ENCODE measurements at places on chromosomes 5 and 9.

DNA sequence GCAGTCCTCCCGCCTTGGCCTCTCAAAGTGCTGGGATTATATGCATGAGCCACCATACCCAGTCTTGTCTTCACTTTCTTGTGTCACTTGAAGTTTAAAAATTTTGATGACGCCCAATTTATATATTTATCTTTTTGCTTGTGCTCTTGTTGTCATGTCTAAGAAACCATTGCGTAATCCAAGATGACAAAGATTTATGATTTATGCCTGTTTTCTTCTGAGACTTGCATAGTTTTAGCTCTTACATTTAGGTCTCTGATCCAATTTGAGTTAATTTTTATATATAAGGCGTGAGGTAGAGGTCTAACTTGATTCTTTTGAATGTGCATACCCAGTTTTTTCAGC is 18.6 kb downstream of the ANKHD1 start:
- DNase-seq = no peak

DNA sequence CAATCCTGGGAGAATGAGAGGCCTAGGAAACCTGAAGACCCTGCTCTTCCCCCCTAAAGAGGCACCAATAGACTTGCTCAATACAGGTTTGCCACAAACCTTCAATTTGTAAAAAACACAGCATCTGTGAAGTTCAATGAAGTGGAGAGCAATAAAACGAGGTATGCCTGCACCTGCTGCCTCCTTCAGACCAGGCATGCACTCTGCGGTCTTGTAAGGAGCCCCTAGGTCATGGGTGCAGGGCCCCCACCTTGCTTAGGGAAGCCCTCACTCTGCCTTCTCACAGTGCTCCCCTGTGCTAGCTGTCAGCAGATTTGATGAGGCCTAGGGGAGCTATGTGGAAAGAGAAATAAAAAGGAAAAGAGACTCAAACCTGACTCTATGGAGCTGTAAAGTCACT is 72.1 kb upstream of the GALNT10 start:
- DNase-seq = no peak

DNA sequence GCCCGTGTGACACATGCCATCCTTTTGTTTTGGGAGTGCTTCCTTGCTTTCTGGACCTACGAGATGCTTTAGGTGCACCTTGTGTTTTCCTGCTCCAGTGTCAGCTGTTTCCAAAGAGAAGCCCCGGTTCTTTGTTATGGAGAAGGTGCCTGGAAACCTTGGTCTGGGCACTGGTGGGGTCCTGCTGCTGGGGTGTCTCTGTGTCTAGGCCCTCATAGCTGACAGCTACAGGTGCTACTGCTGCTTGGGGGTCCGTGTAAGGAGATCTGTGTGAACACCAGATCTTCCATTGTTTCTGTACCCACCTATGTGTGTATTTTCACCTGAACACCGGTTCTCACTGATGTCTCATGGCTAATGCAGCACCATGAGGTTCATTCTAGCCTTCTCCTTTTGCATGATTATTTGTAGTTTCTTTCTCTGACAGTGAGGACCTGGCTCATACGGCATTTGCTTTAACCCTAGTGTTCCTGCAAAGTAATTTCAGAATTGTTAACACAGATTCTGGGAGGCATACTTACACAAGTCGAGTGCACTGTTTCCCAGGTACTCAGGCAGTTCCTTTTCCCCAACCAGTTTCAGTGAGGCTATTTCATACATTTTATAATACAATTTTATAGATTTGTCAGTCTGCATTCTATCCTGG is 13.2 kb upstream of the FAM120AOS start:
- DNase-seq = no peak

GRCh38 chr9:120043448-120043847 is 536.5 kb downstream of the CDK5RAP2 start:
- DNase-seq = no peak

GRCh38 chr5:96680759-96681470 is 18.7 kb downstream of the CAST start:
- no peak for DNase-seq

- no peak for DNase-seq
These were observed 367 bp downstream of the PCDHB4 start for GRCh38 chr5:141121985-141122384.

DNA sequence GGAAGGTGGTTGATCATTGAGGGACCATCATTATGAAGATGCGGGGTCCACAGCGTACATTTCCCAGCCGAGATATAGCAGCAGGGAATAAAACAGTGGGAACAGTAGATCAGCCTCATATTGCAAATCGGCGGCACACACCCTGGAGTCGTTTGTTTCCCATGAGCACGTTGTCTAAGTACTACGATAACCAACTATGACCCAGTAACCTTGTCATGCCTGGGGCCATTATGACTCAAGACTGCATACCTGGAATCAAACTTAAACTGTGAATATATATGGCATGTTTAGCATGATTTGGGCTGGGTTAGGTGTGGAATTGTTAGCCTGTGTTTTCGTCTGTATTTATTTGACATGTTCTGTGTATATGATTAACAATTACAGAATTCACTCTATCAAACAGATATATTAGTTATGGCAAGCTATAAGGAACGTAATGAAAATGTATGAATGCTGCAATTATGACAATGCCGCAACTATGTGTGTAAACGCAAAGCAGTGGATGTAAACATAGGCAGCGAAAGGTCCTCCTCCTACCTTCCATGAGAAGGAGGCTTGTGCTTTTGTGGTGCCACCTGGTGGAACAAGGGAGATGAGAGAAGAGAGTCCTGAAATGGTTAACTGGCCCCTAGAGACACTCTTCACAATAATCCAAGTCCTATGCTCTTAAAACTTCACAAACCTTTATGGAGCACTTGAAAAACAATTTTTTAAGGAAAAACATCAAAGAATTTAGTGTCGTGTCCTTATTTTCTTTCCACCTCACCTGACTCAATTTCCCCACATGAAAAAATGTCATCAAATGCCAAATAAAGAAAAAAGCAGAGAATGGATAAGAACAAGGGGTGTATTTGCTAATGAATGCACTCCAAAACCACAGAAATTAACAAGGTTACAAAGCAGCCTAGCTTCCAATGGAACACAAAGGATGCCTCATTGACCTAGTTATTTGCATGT is 47.1 kb downstream of the SEMA5A start:
- DNase-seq = no peak

DNA sequence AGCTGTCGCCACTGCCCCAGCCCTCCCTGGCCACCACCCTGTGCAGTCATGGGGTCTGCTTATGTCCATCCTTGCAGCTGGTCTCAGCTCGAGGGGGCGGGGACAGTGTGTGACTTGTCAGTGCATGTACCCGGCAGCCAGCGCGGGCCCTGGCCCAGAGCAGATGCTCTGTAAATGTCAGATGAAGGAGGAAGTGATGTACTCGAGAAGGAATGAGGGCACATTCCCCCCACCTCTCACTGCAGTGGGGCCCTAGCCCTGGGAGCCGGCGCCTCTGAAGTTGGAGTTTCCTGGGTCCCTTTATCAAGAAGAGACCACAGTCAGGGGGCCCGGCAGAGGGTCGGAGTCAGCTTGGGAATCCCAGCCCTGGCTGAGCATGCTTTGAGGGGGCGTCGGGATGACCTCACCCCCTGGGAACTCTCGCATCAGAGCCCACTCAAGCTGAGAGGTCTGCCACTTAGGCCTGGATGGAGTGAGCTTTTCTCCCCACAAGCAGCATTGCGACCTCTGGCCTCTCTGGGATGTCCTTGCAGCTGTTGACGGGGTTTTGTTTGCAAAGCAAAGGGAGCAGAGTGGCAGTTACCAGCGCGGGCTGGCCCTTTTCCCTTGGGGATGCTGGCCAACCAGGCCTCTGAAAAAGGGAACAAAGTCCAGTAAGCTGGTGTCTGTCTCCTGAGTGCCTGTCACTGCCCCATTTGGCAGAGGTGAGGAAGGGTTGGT is 19.0 kb downstream of the NEURL1B start:
- no peak for DNase-seq

- no peak for DNase-seq
These were observed 176.6 kb upstream of the KCNN2 start for GRCh38 chr5:114185274-114185673.

DNA sequence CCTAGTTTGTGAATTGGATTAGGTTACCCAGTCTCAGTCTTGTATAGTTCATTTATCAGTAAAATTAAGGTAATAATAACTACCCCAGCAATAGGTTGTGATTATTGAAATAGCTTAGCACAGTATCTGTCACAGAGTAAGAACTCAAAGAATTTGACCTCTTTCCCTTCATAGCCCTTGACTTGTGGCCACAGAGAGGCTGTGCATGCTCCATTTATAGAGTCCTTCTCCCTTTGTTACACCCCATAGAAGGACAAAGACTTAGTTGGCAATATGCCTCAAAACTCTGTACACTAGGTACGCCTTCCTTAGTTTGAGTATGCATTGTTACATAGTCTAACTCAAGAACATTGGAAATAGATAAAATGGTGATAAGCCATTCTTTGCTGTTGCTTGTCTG is 257.2 kb downstream of the KCTD16 start:
- no peak for DNase-seq

DNA sequence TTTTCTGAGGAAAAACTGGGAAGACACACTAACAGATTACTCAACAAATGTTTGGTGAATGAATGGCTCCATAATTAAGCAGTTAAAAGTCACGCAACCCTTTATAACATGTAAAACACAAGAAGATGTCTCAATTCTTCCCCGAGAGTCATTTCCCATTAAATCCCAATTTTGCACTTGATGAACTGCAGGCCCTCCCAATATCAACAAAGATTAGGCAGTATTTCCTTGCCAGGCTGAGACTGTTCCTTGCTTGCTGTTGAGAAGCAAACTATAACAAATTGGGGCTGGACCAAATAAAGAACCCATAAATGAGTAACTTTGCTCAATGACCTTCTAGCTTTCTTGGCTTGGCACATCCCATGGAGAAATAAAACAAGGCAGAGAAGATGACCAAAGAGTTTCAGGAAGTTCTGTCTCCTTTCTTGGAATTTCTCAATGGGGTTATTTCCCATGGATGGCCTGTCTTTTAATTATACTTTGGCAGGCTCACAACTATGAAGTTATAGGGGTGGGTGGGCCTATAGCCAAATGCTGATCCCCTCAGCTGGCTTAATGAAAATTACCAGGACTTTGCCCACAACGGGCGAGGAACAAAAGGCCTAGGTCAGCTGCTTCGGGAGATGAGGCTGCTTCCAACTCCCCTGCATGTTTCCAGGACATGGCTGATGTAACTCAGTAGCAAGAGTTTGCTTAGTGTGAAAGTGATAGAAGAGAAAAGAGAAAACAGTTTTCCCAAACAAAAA is 243.1 kb upstream of the RFX3 start:
- no peak for DNase-seq

GRCh38 chr5:144438237-144438636 is 267.6 kb downstream of the KCTD16 start:
- no peak for DNase-seq

GRCh38 chr9:20242510-20243189 is 379.6 kb downstream of the MLLT3 start:
- DNase-seq = no peak

- DNase-seq = no peak
These were observed 5.8 kb upstream of the ISL1 start for GRCh38 chr5:51377151-51378060.

- no peak for DNase-seq
These were observed 40.9 kb downstream of the ARHGEF28 start for GRCh38 chr5:73666891-73667290.

- no peak for DNase-seq
These were observed 289.6 kb downstream of the GABRB2 start for GRCh38 chr5:161256957-161257356.

- no peak for DNase-seq
These were observed 1.4 kb upstream of the KIF12 start for GRCh38 chr9:114100536-114100935.

DNA sequence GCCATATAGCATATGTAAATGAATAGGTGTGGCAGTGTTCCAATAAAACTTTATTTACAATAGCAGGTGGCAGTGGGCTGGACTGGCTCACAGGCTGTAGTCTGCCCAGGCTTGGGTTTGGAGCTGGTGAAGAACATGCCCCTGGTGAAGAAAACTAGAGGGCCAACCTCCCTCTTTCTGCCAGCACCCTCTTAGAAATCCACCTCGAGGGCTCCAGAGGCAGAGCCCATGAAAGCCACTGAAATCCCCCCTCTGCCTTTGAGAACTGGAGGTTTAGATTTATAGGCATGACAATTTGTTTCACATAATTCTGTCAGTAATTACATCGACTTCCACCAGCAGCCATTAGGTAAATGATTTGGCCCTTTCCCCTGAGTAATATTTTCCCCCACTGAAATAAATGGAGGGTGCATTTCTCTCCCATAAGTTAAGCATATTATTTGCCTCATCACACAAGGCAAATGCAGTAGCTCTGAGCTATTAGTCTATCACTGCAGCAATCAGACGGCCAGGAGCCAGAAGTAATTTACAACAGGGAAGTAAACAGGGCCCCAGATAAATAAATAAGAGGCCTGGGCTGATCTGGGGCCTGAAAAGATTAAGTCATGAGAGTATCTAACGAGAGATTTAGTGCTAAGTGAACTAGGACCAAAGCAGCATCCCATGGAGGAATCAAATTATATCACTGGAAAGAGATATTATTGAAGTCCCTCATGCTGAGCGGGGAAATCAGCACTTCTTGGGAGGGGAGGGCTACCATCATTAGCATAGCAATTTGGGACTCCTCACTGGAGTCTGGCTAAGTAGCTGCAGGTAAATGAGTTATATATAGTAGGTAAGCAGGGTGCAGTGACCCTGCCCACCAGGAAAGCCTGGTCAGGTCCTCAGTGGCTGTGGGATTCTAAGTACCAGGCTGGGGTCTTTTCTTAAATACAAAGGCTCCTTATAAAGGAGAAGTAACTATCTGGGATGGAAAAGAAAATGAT is 123.9 kb downstream of the SLIT3 start:
- no peak for DNase-seq

DNA sequence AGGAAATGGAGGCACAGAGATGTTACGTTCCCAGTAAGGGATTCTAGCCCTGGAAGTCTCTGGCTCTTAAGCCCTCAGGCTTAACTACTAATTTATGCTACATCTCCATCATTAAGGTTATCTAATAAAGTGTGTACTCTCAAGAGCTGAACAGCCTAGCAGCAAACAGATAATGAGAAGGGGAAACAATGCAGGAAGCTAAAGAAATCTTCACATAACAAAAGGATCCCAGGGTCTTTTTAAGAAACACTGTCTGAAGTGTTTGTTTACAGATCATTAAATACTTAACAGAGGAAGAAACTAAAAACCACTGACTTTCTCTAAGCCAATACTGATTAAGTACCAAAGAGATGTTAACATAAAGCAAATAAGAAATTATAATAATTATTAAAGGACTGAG is 129.0 kb downstream of the PAPPA start:
- DNase-seq = no peak

DNA sequence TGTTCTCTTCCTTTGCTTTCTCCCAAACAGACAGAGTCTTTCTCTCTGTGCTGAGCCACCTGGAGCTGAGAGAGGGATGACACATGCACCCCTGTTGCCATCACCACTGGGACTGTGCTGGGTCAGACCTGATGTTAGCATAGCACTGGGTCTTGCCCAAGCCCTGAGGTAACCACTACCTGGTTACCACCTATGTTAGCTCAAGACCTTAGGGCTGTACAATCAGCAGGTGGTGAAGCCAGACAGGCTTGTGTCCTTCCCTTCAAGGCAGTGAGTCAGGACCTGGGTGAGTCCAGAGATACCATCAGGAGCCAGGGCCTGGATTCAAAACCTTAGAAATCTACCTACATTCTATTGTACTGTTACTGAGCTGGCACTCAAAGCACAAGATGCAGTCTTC is 32.1 kb downstream of the FST start:
- no peak for DNase-seq

Data from activated CD8-positive, alpha-beta memory T cell treated with anti-CD3 and anti-CD28 coated beads for 1 hour (primary cell).